RPMI7951 (cell line): ENCODE measurements at places on chromosomes 5 and 9. TPM values are rescaled to one million over a fixed set of nuclear protein-coding genes. Genes with fewer than 3 reads are reported as not detected.

- DNase-seq: no peak
Measured at GRCh38 chr5:112691339-112691680, 46.4 kb upstream of the APC start.

DNA sequence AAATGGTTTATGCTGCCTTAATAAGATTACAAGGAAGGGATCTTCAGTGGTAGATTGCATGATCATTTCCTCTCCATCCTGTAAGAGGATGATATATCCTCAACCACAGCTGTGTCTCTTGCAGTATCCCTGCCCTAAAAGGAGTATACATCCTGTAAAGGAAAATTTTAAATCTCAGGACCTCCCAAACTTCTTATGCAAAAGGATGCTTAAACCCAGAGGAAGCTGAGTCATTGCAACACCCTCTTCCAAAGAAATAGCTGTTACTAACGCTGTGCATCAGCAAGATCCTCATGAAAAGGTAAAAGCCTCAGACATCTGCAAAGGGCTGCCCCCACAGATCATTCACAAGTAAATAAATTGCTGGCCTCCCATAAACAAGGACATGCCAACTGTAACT lies 599.0 kb downstream of the PRELID2 start:
- DNase-seq: no peak

The DRD1 gene
- total RNA-seq: not detected in 2 replicates

- no peak for DNase-seq
Measured at GRCh38 chr9:125633116-125633745, 73.8 kb downstream of the MAPKAP1 start.
